ENCODE measurements at places on chromosomes 6 and 20. TPM values are rescaled to one million over a fixed set of nuclear protein-coding genes. Genes with fewer than 3 reads are reported as not detected.
A peak's percentile ranks its signal among the peaks of the same experiment; 100 is the strongest.

GRCh38 chr20:48684501-48685041 lies 143.2 kb downstream of the PREX1 start:
- DNase-seq: no peak

DNA sequence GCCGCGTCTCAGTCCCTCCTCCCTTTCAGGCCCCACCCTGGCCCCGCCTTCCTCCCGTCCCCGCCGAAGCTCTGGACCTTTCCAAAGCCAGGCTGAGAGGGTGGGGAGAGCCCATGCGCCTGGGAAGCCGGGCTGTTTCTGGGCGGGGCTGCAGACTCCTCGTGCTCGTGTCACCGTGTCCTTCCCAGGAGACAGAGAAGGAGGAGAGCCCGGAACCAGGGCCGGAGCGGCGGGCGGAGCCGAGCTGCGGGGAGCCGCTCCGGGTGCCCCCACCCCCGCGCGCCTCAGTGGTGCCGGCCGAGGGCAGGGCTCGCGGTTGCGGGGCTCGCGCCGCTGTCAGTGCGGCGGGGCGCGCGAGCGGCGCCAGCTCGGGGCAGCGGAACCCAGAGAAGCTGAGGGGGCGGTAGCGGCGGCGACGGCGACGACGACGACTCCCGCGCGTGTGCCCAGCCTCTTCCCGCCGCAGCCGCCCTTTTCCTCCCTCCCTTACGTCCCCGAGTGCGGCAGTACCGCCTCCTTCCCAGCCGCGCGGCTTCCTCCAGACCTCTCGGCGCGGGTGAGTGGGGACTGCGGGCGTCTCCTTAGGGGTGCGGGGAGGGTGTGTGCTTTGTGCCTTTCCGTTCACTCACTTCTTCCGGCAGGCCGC lies at the start of gene RALY:
RALY (plus strand) TSS at position 336 of the 646 bp plus-strand sequence. CDS start 78,164 bp downstream, outside the sequence.
- no peak for DNase-seq

DNA sequence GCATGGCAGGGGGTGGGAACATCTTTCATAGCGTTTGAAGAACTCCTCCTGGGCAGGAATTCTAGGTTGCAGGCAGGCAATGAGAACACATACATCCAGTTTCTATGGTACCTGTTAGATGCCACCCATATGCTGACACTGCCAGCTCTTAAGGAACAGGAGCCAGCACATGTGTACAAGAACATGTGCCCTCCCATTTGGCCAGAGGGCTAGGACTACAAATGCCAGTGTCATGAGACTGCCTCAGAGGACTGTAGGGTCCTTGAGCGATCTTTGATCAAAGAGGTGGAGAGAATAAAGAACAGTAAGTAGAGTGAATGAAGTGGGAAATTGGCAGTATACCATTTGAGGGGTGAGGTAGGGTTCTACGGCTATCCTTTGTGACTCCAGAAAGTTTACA lies 45.8 kb downstream of the GCLC start:
- DNase-seq: no peak

DNA sequence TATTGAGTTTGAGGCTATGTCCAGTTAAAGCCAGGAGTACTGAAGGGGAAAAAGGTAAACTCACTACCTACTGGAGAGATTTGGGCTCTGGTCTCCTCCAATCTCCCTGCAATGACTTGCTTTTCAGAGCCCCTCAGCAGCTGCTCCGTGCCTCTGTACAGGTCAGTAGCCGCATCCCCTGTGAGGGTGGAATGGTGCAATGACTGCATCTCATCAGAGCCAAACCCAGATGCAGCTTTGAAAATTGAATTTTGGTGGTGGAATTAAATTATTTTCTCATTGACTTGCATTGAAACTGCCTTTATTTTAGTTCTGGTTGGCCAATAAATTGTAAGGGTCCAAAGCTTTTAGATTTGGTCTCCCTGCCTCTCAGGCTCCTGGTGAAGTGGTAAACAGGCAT lies 166.7 kb downstream of the DLL1 start:
- no peak for DNase-seq

- no peak for DNase-seq
These were observed 697.5 kb downstream of the PRKN start for GRCh38 chr6:162029873-162030576.

DNA sequence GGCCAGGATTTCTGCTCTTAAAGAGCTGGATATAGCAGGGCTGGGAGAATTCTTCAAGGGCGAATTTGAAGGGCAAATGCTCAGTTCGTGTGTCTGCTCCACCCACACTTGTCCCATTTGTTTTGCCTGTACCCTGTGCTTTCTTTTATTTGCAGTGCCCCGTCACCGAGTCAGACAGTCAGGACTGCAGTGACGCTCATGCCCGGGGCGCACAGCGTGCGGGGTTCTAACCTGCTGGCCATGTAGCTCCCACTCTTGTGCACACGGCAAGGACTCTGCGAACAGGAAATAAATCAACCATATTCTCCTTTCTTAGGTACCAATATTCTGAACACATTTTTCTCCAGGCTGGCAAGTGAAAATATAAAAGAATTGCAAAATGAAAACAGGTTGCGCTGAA lies 17.7 kb downstream of the LYRM4 start:
- DNase-seq: no peak

- DNase-seq: no peak
These were observed 64.2 kb upstream of the NXT1 start for GRCh38 chr20:23286346-23286745.

- DNase-seq: peak; percentile 71
These were observed at the start of gene SLC2A10 for GRCh38 chr20:46709459-46710152. Gene SLC2A10, plus strand, starts transcription at chr20:46709649. Its CDS starts 88 bp downstream, at chr20:46709737.

DNA sequence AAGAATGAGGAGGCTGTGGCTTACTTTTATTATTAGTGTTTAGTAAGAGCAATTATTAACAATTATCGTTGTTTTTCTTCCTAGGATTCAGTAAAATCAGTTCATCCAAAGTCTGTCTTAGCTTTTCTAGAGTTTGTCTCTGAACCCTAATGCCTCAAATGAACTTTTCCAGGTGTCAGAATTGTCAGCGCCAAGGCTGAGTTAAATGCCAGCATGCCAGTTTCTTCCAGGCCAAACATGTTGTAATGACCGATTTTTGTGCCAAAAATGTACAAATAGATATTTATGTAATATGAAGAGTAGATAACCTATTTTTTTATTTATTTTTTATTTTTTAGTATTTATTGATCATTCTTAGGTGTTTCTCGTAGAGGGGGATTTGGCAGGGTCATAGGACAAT lies 66.8 kb upstream of the SCGN start:
- DNase-seq: no peak

DNA sequence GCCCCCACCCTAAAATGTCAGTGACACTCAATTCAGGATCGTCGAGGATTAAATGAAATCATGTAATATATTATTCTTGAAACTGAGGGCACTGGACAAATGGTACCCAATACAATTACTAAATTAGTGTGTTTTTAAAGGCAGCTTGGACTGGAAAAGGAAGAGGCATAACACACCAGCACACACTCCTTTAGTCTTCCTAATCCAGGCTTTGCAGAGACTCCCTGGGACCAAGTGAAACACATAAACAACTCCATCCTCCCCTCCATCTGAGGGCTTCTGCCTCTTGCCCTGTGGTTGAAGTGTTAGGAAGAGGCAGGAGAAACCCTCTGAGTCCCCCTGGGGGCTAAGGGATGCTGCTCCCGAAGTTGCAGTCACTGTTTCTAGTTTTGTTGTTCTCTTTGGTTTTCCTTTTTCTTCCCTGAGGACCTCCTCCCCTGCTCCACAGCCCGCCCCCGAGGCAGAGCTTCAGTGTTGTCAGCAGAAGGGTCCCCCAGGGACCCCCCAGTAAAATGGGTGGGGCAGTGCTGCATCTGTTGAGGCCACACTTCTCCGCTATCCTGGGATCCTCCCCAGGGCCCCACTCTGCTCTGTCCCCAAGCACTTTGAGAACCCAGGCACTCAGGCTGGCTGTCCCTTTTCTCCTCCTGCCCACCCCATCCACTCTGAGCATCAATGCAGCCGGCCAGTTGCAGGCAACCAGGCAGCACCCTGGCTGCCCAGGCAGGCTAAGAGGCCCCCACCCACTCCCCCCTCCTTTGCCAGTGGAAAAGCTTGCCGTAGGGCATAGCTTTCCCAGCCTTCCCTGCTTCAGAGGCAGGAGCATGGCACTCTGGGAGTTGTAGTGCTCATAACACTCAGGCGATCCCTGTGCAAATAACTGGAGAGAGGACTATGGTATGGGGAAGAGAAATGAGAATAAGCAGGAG lies 5.9 kb downstream of the TMEM63B start:
- no peak for DNase-seq

- peak; percentile 77 for DNase-seq
These were observed 96.1 kb upstream of the RIN2 start for GRCh38 chr20:19661717-19662636.

GRCh38 chr6:30686908-30687658 lies 638 bp upstream of the PPP1R18 start:
- peak; percentile 97 for DNase-seq

DNA sequence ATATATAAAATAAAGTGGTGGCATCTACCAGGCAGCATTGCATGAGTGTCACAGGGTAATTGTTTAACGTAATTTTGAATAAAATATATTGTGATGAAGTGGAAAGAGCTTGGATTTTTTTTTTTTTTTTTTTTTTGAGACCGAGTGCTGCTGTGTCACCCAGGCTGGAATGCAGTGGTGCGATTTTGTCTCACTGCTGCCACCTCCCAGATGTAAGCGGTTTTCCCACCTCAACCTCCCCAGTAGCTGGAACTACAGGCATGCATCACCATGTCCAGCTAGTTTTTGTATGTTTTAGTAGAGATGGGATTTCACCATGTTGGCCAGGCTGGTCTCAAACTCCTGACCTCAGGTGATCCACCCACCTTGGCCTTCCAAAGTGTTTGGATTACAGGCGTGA lies 81.1 kb upstream of the SMIM8 start:
- DNase-seq: no peak

GINS1 gene
- total RNA-seq: not detected

MATN4 gene
- not detected for total RNA-seq

OTOR gene
- total RNA-seq: not detected

COL20A1 gene
- 0.97 TPM for total RNA-seq

RAET1E gene
- total RNA-seq: 0.55 TPM

BEND3 gene
- 9.1 TPM for total RNA-seq

KHDC1L gene
- not detected for total RNA-seq

Measured in uterus (tissue), 4 donors.